ENCODE measurements at places on chromosomes 6 and 20.

DNA sequence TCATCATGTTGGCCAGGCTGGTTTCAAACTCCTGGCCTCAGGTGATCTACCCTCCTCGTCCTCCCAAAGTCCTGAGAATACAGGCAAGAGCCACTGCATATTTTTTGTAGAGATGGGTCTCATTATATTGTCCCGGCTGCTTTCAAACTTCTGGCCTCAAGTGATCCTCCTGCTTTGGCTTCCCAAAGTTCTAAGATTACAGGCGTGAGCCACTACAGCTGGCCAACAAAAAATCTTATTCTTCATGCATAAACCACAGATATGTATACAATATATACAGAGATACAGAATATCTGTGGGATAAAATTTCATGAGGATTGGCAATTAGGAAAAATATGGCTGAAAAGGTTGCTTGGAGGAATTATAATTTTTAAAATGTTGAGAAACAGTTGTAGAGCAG is 49.9 kb downstream of the SLC35A1 start:
- no peak for DNase-seq

GRCh38 chr20:24951536-24952083 is 2.5 kb downstream of the CST7 start:
- DNase-seq = no peak

DNA sequence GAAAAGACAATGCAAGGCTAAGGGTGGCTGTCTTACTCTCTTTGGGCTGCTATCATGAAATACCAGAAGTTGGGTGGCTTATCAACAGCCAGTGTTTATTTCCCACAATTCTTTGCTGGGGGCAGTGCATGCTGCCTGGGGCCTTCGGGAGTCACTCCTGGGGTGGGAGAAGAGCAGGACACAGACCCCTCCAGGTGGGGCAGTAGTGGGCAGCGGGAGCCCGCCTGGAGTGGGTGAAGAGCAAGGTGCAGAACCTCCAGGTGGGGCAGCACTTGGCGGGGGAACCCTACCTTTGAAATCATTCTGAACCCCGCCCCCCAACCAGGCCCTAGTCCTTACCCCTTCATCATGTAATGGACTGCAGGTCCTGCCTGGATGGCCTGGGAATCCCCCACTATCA is 69.6 kb upstream of the THBS2 start:
- DNase-seq = no peak

DNA sequence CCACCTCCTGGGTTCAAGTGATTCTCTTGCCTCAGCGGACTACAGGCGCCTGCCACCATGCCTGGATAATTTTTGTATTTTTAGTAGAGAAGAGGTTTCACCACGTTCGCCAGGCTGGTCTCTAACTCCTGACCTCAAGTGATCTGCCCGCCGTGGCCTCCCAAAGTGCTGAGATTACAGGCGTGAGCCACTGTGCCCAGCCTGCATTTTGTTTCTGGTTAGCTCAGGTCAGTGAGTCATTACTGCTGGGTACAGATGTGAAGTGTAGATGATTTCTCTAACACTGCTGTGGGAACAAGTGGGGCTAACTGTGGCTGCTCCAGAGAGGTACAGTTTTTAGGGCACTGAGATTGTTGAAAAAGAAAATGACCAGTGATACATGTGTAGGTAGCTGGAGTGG is 188.6 kb downstream of the PRL start:
- no peak for DNase-seq

DNA sequence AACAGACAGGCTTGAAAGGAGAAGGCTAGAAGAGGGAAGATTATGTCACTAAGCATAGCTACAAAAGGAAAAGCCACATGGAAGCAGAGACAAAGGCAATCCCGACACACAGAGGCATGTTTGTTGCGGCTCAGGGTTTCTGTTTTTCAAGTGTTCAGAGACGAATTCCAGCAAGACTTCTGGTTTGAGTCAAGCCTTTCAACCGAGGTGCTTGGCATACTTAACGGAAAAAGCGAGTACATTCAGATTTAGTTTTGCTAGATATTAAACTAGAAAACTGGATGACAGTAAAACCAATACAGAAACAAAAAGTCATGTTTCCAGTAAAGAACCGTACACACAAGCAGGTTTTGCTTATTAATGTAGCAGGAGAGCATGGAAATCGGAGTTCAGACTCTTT is 27.2 kb downstream of the MCUR1 start:
- no peak for DNase-seq

DNA sequence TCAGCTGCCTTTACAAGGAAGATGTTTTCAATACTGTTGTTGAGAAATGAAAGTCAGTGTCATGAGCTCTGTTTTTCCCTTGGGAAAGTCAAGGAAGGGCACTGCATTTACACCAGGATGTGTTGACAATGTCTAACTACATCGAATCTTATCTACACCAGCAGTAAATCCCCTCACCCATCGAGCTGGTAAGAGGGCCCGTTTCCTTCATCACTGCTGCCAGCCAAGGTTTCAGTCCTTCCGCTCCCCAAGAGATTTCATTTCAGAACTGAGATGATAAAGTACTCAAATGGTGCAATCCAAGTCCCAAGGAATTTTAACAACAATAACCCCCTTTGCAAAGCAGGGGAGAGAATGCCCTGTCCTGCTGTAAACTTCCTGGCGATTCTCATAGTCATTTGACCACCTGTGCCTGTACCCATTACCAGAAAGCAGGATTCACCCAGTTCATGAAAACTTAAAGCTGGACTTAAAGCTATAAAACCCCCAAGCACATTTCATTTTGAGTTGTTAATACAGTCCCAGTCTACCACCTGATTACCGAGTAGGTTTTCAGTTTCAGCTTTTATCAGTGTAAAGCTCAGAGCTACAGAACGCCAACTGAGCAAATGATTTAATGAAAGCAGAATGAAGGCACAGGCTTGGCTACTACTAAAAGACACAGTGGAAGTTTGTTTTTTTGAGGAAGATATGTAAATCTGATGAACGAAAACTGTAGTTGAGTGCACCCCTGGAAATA is 122.5 kb upstream of the TAB2 start:
- no peak for DNase-seq

DNA sequence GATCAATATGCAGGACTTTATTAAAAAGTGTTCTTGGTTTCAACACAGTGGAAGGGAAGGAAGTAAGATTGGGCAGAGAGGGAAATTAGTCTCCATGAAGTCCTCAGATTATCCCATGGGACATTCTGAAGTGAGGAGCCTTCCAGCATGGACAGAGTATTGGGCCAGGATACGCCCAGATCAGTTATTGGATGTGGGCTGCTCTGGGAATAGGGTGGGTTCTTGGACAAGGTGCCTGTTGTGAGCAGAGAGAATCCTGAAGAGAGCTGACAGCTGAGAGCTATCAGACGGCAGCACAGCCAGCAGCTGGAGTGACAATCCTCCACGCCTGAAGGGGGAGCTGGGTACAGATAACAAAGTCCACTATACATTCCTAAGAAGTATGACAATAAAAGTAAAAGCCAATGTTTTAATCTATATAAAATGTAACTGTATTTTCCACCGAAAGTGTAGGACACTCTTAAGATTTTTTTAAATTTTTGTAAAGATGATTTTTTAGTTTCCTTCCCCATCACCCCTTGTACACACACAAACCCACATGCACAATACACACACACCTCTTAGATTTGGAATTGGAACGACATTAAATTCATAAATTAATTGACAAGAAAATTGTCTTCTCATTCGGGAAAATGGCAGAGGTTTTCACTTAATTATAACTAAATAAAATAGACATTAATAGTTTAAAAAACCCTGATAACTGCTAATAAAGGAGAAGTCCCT is 107.8 kb downstream of the FBXO5 start:
- no peak for DNase-seq

- DNase-seq = no peak
Observed at GRCh38 chr6:56581296-56581925, 61.3 kb downstream of the DST start.

- DNase-seq = no peak
Observed at GRCh38 chr6:165729307-165729936, 66.4 kb upstream of the PDE10A start.

DNA sequence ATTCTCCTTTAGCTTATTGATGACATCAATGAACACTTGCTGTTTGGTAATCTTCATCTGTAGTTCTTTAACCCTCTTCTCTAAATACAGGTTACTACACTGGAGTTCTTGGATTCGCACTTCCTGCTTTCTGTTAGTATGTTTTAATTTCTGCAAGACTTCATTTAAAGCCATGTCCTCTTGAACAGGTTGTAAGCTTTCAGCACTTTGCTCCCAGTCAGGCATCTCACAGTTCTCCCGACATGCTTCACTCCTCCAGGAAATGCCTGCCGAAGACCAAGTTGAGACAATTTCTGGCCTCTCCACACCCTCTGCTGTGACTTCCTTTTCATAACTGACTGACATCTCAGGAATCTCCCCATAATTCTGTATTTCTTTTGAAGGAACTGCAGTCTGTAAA is 15.8 kb downstream of the CAGE1 start:
- no peak for DNase-seq

DNA sequence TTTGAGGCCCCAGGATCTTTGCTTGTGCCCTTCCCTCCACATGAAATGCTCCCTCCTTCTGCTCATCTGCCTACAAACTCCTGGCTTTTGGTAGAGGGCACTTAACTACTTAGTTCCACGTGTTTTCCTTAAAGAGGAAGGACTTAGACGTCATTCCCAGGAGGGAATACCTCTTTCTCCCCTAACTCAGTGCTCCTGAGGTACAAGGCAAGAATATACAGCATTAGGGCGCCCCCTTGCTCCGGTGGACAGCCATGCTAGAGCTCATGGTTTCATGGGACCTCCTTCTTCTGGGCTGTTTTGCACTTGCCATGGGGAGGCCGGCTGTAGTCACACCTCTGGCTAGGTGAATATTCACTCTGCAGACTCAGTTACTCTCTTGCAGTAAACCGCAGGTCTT is 93.8 kb upstream of the LY86 start:
- DNase-seq = peak; percentile 13

- no peak for DNase-seq
Observed at GRCh38 chr6:9126878-9127560, 691.7 kb upstream of the SLC35B3 start.

GRCh38 chr6:104400844-104401243 is 458.9 kb downstream of the HACE1 start:
- no peak for DNase-seq

DNA sequence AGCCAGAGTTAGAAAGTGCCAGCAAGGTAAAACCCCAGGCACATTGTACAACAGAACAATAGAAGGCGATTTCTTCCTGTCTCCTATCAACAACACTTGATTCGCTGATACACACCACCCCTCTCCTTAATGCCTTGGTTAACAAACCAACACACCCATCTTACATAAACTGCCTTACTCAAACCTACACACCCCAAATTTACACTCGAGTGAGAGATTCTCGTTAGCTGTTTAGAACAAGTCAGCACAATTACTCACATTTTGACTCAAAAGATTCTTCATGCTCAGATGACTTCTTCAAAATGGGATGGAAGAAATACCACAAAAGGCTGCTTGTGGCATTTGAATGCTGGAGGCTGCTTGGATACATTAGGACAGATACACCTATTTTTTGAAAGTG is 80.0 kb upstream of the FOXQ1 start:
- no peak for DNase-seq

GRCh38 chr20:47051936-47052526 is 157.4 kb downstream of the EYA2 start:
- DNase-seq = no peak

- DNase-seq = no peak
Observed at GRCh38 chr6:27582928-27583725, 110.2 kb upstream of the ZNF184 start.

- no peak for DNase-seq
Observed at GRCh38 chr6:22112461-22112860, 184.4 kb downstream of the PRL start.

DNA sequence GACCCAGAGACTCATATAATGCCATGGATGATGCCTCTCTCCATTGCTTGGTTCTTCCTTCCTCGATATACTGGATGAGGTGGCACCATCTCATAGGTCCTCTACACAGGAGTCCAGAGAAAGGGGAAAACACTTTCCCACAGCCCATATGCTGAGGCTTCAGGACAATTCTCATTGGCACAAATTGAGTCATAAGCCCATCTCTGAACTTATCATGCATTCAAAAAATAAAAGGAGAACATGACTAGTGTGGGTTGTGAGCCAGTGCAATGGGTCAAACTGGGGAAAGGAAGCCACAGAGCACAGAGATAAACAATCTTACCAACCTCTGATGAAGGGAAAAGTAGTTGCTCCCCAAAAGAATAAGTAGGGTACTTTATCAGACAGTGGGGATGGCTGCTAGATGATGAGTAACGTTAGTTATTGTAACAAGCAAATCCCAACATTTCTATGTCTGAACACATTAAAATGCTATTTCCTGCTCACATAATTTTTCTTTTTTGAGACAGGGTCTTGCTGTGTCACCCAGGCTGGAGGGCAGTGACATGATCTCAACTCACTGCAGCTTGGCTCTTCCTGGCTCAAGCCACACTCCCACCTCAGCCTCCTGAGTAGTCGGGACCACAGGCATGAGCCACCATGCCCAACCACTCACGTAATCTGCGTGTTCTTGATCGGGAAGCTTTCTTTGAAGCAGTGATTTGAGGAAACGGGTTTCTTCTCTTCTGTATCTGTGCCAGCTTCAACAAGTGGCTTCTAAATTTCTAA is 27.0 kb downstream of the SOD2 start:
- DNase-seq = no peak

DNA sequence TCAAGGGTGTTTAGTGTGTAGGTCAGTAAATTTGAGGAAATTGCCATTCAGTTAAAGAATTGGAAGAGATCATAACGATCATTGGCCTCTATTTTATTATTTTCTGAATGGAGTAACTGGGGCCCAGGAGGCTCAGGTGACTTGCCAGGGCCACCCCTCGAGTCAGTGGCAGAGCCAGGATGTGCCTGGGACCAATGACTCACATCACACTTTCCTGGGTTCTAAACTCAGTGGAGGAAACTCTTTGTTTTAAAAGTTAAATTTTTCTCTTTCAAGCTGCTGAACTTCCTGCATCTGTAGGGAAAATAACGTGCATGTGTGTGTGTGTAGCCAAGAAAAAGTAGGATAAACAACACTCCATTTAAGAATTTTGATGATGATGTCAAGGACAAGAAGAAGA is 135.5 kb downstream of the MYLK4 start:
- DNase-seq = no peak

GRCh38 chr6:121579478-121579877 is 144.0 kb downstream of the GJA1 start:
- no peak for DNase-seq

DNA sequence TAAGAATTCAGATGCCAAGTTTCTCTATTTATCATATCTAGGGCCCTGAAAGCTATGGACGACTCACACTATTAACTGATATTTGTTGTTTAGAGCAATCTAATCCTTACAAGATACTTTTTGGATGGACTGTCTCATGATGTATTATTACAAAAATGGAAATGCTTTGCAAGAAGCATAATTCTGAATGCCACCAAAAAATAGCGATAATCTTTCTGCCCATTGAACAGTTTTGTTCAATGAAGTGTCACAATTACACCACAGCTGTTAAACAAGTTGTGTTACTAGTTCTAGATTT is 460.4 kb upstream of the JARID2 start:
- no peak for DNase-seq

- DNase-seq = peak; percentile 49
Observed at GRCh38 chr20:51402201-51402600, 140.3 kb downstream of the NFATC2 start.

- DNase-seq = no peak
Observed at GRCh38 chr20:24241466-24241865, 228.0 kb upstream of the SYNDIG1 start.

- DNase-seq = no peak
Observed at GRCh38 chr6:10759312-10759839, 11.8 kb downstream of the TMEM14B start.

GRCh38 chr6:169024047-169024660 is 229.5 kb downstream of the THBS2 start:
- no peak for DNase-seq

GRCh38 chr20:57432480-57432861 is 41.3 kb downstream of the RBM38 start:
- DNase-seq = no peak
